Aorta (tissue), 5 donors: ENCODE measurements at places on chromosomes 13 and 19. TPM values are rescaled to one million over a fixed set of nuclear protein-coding genes. Genes with fewer than 3 reads are reported as not detected.
A peak's percentile ranks its signal among the peaks of the same experiment; 100 is the strongest.

GRCh38 chr19:50233308-50233910, 30.0 kb downstream of the MYH14 start:
- no peaks in the 10 kb centered on the region for H3K27me3 ChIP-seq
- no peaks in the 10 kb centered on the region for H3K4me1 ChIP-seq
- no peak overlapping the region for H3K4me3 ChIP-seq
- no peak for DNase-seq
- no peaks in the 10 kb centered on the region for H3K36me3 ChIP-seq
- no peak overlapping the region for H3K27ac ChIP-seq

- no peaks in the 10 kb centered on the region for H3K36me3 ChIP-seq
- H3K27ac ChIP-seq: no peak overlapping the region
- no peak overlapping the region for H3K4me3 ChIP-seq
- no peaks in the 10 kb centered on the region for H3K4me1 ChIP-seq
- no peak for DNase-seq
- H3K27me3 ChIP-seq: no peaks in the 10 kb centered on the region
Observed at GRCh38 chr13:67238277-67238859, 8.2 kb upstream of the PCDH9 start.

DNA sequence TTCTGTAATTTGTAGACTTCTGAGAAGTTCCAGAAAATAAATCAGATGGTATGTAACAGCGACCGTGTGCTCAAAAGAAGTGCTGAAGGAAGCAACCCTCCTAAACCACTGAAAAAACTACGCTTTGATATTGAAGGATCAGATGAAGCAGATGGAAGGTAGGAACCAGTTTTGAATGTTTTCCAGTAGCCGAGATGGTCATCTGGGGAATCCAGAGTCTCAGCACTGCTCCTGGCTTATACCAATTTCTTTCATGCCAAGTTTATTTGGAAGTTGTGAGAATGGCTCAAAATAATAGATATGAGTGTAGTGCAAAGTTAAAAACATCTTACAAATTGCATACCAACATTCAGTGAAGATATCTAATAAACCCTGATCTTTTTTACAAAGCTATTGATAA, 56.2 kb downstream of the RCBTB2 start:
- DNase-seq: no peak
- H3K4me3 ChIP-seq: no peak overlapping the region

DNA sequence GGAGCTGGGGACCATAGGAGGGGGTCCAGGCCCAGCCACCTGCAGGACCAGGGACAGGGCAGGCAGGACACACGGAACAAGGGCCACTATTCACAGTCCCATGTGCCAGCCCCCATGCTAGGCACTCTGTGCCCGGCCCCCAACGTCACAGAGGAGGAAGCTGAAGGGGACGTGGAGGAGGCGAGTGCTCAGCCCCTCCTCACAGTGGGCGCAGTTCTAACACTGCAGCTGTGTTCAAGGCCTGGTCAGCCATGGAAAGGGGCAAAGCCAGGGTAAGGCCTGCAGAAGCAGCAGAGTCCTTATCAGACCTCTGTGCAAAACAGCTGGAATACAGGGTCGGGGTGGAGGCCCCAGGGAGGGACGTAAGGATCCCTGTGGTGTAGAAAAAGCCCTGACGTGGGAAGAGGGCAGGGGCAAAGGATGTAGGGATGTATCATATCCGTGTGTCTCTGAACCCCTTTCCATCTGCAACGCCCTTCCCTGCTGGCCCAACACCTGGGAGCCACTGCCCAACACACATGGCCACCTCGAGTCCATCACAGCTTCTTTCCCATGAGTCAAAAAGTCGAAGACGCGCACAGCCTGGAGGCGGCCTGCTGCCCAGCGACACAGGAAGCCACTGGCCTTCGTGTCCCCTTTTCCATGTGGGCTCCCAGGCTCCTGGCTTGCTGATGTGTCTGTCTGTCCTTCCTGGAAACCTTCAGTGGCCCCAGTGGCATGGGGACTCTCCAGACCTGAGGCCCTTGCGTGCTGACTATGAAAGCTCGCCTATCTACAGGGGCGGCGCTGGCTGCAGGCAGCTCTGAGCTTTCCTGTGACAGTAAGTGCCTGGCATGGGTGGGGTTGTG, 28.0 kb downstream of the SH3GL1 start:
- H3K4me3 ChIP-seq: no peak overlapping the region
- no peaks in the 10 kb centered on the region for H3K27me3 ChIP-seq
- H3K4me1 ChIP-seq: peaks cover 6% of the 10 kb centered on the region
- DNase-seq: no peak
- no peaks in the 10 kb centered on the region for H3K36me3 ChIP-seq

GRCh38 chr13:99640260-99640659, 139.0 kb downstream of the TM9SF2 start:
- H3K4me3 ChIP-seq: no peak overlapping the region
- DNase-seq: no peak
- H3K36me3 ChIP-seq: no peaks in the 10 kb centered on the region
- no peaks in the 10 kb centered on the region for H3K27me3 ChIP-seq

- DNase-seq: no peak
- H3K27me3 ChIP-seq: no peaks in the 10 kb centered on the region
- no peaks in the 10 kb centered on the region for H3K36me3 ChIP-seq
- H3K27ac ChIP-seq: no peak overlapping the region
- no peak overlapping the region for H3K4me3 ChIP-seq
Observed at GRCh38 chr13:87130423-87130822, 540.7 kb upstream of the SLITRK5 start.

GRCh38 chr13:78306519-78307206, 296.7 kb downstream of the POU4F1 start:
- DNase-seq: no peak
- H3K4me3 ChIP-seq: no peak overlapping the region
- no peaks in the 10 kb centered on the region for H3K36me3 ChIP-seq
- no peaks in the 10 kb centered on the region for H3K27me3 ChIP-seq
- no peak overlapping the region for H3K27ac ChIP-seq
- no peaks in the 10 kb centered on the region for H3K4me1 ChIP-seq

GRCh38 chr19:41698746-41699230, 9.6 kb upstream of the CEACAM5 start:
- no peaks in the 10 kb centered on the region for H3K36me3 ChIP-seq
- H3K27me3 ChIP-seq: no peaks in the 10 kb centered on the region
- no peaks in the 10 kb centered on the region for H3K4me1 ChIP-seq
- no peak overlapping the region for H3K4me3 ChIP-seq
- no peak overlapping the region for H3K27ac ChIP-seq
- DNase-seq: no peak

DNA sequence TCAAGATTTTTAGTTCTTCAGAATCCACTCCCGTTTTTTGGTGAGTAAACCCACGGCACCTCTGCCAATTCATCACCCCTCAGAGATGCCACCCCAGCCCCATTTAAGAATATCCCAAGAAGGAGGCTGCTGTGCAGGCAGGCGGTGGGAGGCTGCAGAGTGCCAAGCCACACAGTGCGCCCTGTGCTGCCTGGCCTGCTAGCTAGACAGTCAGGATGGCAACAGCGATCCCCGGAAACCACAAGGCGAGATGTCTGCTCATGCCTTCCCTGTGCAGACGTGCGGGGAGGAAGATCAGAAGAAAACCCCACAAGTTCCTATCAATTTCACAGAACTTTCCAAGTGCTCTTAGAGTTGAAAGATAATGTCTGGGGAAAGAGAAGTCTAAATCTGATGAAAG, 64.8 kb upstream of the GPR183 start:
- H3K4me3 ChIP-seq: no peak overlapping the region
- H3K4me1 ChIP-seq: no peaks in the 10 kb centered on the region
- no peak for DNase-seq
- H3K36me3 ChIP-seq: no peaks in the 10 kb centered on the region
- no peak overlapping the region for H3K27ac ChIP-seq

DNA sequence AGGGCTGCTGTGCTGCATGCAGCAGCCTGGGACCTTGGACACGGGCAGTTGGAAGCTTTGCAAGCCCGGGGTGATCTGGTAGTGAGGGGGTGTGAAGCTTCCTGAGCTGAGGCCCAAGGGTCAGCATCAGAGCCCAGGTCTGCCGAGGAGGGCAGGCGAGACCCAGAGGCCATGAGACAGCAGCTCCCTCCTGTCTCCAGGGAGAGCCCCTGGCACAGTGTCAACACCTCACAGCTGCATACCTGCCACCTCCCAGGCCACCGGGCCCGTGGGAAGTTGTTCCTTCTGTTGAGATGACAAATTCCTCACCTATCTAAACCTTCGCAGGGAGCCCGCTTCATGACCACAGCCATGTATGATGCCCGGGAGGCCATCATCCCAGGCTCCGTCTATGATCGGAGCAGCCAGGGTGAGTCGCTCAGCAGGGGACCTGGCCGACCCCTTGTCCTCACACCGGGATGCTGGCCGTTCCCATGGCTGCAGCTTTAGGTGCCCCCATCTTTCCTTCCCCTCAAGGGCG, 32.1 kb downstream of the CERS1 start:
- no peaks in the 10 kb centered on the region for H3K4me1 ChIP-seq
- no peak for DNase-seq

GRCh38 chr19:11094520-11094894, 5.2 kb downstream of the LDLR start:
- DNase-seq: no peak
- peaks cover 2% of the 10 kb centered on the region for H3K4me1 ChIP-seq
- H3K27me3 ChIP-seq: no peaks in the 10 kb centered on the region
- H3K4me3 ChIP-seq: no peak overlapping the region
- H3K27ac ChIP-seq: peak overlapping the region; percentile 52

DNA sequence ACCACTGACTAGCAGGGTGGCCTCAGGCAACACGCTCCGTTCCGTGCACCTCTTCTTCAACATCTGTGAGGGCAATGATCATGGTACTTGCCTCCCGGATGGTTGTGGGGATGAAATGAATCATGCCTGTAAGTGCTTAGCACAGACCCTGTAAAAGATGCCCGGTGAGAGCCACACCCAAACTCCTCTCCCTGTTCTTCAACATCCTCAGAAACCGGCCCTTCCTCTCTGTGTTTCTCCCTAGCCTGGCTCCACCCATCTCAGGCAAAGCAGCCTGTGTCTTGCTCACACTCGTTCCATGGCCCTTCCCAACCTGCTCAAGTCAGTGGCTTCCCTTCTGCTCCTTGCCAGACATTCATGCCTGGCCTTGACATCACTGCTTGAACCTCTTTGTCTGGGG, 5.8 kb upstream of the DMKN start:
- no peak for DNase-seq
- no peak overlapping the region for H3K4me3 ChIP-seq
- H3K4me1 ChIP-seq: no peaks in the 10 kb centered on the region

DNA sequence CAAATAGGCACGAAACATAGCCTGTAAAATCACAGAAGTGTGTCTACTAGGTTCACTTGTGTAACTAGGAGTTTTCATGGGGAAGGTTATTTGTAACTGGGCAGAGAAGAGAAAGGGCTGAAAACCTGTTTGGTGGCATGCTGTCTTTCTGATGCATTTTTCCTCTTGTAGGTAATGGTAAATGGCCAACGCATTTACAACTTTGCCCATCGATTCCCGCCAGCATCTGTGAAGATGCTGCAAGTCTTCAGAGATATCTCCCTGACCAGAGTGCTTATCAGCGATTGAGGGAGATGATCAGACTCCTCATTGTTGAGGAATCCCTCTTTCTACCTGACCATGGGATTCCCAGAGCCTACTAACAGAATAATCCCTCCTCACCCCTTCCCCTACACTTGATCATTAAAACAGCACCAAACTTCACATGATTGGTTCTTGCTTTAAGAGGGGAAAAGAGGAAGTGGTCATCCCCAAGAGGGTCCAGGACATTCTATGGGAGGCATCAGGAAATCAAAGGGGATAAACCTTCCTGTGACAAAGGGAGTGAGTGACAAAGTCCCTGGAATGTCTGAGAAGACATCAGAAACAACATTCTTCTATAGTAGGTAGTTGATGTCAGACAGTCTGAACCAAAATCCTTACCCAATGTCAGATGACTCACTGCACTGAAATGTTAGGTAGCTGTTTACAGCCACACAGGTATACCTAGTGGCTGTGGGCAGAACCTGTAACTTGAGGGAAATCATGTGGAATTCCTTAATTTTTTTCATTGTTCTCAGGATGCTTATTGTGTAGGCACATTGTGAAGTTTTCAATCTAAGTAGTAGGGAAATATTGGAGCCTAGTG, 5.0 kb downstream of the LGALS14 start:
- H3K4me1 ChIP-seq: no peaks in the 10 kb centered on the region
- no peaks in the 10 kb centered on the region for H3K27me3 ChIP-seq
- H3K36me3 ChIP-seq: no peaks in the 10 kb centered on the region
- H3K4me3 ChIP-seq: no peak overlapping the region
- H3K27ac ChIP-seq: no peak overlapping the region

GRCh38 chr13:50422181-50423148, 407.2 kb downstream of the KCNRG start:
- no peak for DNase-seq
- no peaks in the 10 kb centered on the region for H3K4me1 ChIP-seq
- H3K36me3 ChIP-seq: no peaks in the 10 kb centered on the region

DNA sequence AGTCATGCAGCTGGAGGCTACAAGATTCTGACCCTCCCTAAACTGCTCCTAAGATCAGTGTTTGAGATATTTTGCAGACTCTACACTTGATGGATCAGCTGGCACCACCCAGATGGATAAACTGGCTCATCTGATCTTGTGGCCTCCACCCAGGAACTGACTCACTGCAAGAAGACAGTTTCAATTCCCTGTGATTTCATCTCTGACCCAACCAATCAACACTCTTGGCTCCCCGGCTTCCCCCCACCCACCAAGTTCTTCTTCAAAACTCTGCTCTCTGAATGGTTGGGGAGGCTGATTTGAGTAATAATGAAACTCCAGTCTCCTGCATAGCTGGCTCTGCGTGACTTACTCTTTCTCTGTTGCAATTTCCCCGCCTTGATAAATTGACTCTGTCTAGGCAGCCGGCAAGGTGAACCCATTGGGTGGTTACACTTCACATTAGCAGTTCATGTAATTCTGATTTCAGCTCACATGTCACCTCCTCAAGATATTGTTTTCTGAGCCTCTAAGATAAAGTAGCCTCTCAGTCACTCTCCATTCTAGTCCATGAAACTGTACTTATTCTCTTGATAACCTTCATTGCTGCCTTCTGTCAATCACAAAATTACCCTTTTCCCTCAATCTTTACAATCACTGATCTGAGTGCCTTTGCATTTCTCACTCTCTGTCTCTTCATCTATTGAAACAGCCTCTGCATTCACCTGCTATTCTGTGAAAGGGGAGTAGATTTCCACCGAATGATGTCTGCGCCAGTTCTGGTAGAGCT, 9.9 kb upstream of the FPR3 start:
- H3K27ac ChIP-seq: no peak overlapping the region
- no peaks in the 10 kb centered on the region for H3K4me1 ChIP-seq
- H3K27me3 ChIP-seq: no peaks in the 10 kb centered on the region
- H3K4me3 ChIP-seq: no peak overlapping the region
- no peaks in the 10 kb centered on the region for H3K36me3 ChIP-seq
- peak; percentile 85 for DNase-seq

GRCh38 chr13:107721125-107721869, 494.0 kb downstream of the LIG4 start:
- DNase-seq: no peak
- no peaks in the 10 kb centered on the region for H3K27me3 ChIP-seq
- H3K4me1 ChIP-seq: no peaks in the 10 kb centered on the region
- no peaks in the 10 kb centered on the region for H3K36me3 ChIP-seq
- no peak overlapping the region for H3K4me3 ChIP-seq

The OXGR1 gene
- not detected for total RNA-seq

The KLK2 gene
- total RNA-seq: not detected

The FLT1 gene
- 62.8 TPM for total RNA-seq

The TNFSF13B gene
- total RNA-seq: 8.5 TPM

The ZNF582 gene
- 4.0 TPM for total RNA-seq

The GATAD2A gene
- total RNA-seq: 78.6 TPM

The KIR2DL1 gene
- total RNA-seq: not detected

The ACP7 gene
- total RNA-seq: not detected
